Trophoblast cell (in vitro differentiated cells and primary cell): ENCODE measurements at places on chromosomes 5 and 9.

DNA sequence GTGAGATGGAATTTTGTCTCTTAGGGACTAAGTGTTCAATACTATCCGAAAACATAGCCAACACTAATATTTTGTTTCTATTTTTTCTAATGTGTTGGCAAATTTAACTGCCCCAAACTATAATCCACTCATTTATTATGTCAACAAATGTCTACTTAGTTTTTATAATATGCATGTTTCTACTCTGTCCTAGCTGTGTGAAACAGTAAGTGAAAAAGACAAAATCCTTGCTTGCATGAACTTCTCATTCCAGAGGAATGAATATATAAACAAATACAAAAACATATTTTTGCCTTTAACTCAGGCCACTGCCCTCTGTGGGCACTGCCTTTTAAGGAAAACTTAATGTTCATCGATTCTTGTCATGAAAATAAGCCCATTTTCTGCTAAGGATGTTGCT, 1275.4 kb upstream of the CDH18 start:
- DNase-seq, result no peak

DNA sequence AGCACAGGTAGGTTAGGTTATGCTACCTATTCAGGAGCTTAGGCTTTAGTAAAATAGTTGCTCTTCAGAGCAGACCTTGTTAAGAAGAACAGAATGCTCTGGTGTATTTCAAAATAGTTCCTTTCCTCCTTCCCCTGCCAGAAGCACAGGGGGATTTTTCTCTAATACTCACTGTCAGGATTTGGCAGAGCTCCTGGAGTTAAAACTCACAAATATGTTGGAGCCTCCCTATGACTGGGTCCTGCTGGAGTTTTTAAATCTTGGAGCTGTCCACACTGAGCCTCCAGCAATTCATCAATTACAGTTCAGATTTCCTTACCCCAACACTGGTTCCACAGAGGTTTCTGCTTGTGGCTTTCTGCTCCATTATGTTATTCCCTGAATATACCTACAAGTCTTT, 1233.8 kb upstream of the WWC1 start:
- no peak for DNase-seq

DNA sequence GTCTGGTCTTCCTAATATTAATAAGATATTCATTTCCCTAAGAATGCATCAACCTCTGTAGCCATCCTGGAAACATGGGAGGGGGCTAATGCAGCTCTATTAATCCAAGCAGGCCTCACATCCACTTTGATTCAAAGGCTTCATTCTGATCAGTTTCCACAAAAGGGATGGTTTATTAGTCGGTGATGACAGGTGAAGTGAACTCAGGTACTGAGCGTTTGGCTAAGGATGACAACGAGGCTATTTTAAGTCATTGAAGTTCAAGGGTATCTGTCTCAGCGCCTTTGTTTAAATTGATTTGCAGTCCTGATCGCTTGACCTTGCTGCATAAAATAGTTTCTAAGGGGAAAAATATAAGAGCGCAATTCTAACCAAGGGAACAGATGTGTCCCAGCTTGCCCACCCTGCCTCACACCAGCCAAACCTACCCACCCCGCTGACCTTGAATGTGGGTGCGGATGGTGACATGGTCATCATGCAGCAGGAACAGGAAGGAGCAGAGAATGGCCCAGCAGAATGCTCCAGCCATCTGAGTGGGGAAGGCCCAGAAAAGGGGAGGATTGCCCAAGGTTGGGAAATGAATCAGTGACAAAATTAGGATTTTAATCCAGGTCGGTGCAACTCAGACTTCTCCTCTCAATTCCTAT, 70.5 kb upstream of the ZNF618 start:
- DNase-seq, result no peak

DNA sequence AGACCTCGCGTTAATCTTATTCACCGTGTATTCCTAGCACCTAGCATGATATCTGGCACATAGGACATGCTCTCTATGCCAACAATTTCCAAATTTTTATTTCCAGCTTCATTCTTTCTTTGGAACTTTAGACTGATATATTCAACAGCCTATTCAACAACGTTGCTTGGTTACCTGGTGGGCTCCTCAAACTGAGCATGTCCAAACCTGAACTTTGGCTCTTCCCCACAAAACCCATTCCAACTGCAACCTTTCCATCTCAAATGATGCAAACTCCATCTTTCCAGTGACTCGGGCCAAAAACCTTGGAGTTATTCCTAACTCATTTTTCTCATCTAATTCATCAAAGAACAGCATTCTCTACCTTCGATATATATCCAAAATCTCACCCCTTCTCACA, 525.2 kb downstream of the AGTPBP1 start:
- DNase-seq, result no peak

GRCh38 chr9:135478191-135478590, 1.4 kb upstream of the PPP1R26 start:
- no peak for DNase-seq
